Fibroblast of skin of scalp (primary cell): ENCODE measurements at places on chromosomes 7 and 10.

DNA sequence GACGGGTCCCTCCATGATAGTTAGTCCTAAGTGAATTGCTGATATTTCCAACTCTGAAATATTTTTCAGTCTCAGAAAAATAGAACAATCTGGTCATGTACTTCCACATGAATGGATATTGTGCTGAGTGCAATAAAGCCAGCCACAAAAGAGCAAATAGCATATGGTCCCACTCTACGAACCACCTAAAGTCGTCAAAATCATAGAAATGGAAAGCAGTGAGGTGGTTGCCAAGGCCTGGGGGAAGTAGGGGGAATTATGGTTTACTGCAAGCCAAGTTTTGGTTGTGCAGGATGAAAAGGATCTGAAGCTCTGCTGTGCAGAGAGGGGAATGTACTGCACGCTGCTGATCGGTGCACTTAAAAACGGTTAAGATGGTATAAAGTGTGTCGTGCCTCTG, 313.8 kb upstream of the ADARB2 start:
- no peak for DNase-seq

GRCh38 chr7:154929006-154929726, 73.8 kb downstream of the PAXIP1 start:
- peak; percentile 2 for DNase-seq

DNA sequence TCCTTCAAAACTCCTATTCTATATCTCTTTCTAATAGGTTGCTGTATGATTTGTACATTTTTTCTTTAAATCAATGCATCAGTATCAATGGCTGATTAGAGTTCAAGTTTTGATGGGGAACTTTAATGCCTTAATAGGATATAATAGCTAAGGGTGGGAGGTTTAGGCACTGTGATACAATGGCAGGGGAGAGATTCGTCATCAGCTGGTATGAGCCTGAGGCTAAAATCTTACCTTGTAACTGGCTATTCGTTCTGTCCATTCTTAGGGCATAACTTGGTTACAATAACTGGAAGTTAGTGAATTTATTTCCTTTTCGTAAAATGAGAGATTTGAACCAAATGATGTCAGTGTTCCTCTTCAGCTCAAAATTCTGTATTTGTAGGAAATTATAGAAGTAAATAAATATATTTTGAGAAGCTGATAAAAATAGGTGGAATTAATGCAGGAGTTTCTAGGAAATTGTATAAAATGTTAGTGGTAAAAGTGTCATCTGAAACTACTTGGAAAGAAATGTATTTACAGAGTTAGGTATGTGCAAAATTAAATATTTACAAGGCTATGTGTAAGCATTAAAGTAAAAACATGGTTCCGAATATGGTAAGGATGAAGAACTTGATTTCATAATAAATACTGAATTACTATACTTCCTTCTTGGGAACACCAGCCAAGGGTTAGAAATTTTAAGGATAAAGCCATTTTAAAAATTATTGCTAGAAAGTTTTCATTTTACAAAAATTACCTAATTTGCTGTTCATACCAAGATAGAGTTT, 27.5 kb upstream of the NAMPT start:
- no peak for DNase-seq

DNA sequence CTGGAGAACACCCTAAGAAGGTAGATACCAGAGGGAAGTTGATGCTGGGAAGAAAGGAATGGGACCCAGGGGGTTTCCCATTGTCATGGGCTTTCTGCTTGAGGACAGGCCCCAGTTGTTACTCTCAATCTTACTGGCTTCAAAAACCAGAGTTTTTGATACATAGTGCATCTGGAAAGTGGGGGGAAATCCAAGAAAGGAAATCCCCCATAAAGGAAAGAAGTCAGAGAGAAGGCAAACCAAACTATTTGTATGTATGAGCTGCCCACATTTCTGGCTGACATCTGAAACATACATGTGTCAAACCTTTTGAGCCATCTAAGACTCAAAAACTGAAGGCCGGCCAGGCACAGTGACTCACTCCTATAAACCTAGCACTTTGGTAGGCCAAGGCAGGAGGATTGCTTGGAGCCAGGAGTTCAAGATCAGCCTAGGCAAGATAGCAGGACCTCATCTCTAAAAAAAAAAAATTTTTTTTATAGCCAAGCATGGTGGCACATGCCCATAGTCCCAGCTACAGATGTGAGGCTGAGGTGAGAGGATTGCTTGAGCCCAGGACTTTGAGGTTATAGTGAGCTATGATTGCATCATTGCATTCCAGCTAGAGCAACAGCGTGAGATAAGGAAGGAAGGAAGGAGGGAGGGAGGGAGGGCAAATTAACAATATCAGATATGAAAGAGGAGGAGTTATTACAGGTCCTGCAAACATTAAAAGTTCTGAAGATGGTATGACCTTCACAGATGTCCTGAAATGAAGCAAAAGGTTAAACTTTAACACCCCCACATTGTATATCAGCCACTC, 6.7 kb upstream of the COA1 start:
- no peak for DNase-seq

- no peak for DNase-seq
Measured at GRCh38 chr10:21929070-21929469, 74.5 kb downstream of the DNAJC1 start.

DNA sequence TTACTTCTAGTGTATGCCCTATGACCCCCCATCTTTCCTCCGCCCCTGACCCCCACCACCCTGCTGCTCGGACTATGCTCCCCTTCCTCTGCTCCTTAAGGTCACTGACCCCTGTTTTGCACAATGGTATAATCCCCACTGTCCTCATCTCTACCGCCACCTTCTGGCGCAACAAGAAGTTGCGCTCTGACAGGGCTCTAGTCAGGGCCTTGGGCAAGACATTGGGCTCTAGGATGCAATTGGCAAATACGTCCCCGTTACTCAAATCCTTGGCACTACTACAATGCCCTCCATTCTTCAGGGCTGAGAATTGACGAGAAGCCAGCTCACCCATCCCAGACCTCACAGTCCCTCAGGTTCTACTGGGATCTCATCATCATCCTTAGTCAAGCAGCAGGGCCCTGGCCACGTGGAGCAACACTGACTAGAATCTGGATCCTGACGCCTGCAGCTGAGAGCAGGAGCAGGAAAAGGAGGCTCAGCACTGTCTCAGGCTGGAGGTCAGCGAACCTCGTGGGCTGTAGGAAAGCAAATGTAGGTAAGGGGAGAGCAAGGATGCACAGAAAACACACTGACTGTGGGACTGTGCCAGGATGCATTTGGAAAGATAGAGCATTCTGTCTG, 10.6 kb downstream of the LRIT2 start:
- no peak for DNase-seq

- DNase-seq: no peak
Measured at GRCh38 chr7:55310287-55311025, 54.7 kb upstream of the LANCL2 start.

GRCh38 chr7:106944035-106944665, 79.1 kb downstream of the PIK3CG start:
- no peak for DNase-seq

DNA sequence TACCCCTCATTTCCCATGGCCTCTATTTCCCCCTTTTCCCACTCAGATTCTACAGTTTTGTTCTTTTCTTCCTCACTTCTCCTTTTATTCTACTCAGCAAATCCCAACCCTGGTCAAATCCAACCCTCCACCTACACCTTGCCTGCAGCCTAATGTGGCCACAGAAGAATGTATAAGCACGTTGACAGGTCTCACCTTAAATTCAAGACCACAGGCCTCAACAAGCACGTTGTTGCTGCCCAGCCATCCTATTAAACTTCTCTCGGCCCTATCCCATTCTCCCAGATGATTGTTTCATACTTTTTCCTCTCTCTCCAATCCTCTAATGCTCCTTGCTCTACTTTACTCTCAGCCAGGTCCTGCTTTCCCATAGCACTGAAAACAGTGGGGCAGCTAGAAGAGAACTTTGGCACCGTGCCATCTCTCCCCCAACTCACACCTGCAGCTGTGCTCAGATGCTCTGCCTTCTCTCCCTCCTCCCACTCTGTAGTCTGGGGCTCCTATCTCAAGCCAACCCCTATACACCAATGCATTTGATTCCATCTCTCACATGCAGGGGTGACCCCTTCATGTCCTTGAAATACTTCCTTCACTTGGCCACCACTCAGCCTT, 6.8 kb upstream of the EIF3A start:
- DNase-seq: no peak

- DNase-seq: no peak
Measured at GRCh38 chr10:130038019-130038555, 72.5 kb downstream of the C10orf143 start.

DNA sequence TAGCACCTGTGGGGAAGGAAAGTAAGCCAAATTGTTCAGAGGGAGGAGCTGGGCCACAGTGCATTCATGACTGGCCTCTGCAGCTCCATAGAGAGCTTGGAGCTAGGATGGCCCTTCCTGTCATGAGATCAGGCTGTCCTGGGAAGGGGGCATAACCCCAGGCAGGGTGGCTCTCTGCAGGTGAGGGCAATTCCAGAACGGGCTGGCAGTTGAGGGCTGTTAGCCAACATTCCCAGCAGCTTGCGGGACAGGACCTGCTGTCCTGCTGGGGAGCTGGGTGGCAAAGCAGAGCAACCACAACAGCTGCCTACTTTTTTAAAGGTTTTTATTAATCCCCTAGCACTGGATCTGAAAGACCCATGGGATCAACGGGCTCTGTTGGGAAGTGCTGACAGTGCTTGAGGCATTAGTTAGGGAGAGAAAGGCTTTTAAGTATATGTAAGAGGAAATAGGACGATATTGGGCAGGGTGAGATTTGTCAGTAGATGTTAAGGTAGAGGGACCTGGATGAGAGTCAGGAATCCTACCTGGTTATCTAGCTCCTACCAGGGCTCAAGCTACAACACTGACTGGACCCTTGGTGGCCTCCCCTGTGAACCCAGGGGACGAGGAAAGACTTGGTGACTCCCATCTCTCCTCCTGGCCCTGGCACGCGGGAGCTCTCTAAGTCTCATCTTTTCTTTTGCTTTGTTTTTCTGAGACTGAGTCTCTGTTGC, 77.8 kb downstream of the NAMPT start:
- no peak for DNase-seq

DNA sequence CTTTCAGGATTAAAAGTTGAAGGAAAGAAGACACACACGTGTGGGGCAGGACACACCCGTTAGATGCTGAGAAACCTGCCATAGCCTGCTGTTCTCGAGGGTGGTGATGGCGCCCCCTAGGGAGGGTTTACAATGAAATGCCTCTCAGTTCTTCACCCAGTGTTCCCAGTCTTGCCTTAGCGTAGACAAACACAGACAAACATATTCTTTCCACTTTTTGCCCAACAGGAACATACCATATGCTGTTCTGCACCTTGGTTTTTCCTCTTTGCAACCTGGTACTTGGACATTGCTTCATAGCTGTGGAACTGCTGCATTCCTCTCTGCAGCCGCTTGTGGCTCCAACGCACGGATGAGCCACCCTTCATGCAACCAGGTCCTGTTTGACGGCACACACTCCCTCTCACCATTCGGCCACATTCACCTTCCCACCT, 23.3 kb upstream of the HSPA12A start:
- no peak for DNase-seq

DNA sequence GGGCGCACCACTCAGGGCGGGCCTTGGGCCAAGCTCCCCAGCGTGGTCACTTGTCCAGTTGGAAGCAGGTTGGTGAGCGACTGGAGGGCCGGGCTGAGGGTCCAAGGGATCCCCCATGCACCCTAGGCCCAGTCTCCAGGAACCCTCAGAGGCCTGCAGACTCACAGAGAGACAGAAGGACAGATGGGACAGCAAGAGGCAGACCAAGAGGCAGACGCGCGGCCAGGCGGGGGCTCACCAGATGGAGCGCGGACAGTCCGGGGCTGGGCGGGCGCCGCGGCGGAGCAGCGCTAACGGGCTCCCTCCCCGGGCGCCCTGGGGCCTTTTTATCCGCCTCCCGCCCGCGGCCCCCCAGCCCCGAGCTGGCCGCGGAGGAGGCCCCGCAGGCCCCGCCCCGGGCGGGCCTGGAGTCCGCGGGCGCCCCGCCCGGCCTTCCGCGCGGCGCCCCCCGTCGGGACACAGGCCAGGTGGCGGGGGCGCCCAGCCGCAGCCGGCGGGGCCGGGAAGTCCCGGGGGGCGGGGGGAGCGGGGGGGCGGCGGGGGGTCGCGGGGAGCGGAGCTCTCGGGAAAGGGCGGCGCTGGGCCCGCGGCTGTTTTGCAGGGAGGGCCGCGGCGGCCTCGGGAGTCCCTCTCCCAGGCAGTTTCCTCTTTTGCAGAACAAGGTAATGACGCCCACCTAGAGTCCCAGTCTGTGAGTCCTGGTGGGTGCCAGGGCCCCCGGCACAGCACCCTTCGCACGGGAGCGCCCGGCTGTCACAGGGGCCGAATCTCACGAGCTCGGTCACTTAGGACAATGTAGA, at the start of gene LOXL4:
Gene LOXL4 (minus strand): TSS at position 301 of the 800 bp plus-strand sequence. CDS start 5,175 bp downstream, outside the sequence.
- peak; percentile 51 for DNase-seq

- DNase-seq: no peak
Measured at GRCh38 chr7:128815289-128815942, 14.8 kb upstream of the FLNC start.

- DNase-seq: peak; percentile 64
Measured at GRCh38 chr7:103626776-103627175, 180.8 kb upstream of the SLC26A5 start.

GRCh38 chr7:34655384-34655783, 2.6 kb upstream of the NPSR1 start:
- DNase-seq: no peak

- peak; percentile 6 for DNase-seq
Measured at GRCh38 chr7:12570534-12571461, at the start of gene SCIN. SCIN (plus strand) TSS chr7:12570720; CDS start chr7:12570787, 67 bp downstream.

DNA sequence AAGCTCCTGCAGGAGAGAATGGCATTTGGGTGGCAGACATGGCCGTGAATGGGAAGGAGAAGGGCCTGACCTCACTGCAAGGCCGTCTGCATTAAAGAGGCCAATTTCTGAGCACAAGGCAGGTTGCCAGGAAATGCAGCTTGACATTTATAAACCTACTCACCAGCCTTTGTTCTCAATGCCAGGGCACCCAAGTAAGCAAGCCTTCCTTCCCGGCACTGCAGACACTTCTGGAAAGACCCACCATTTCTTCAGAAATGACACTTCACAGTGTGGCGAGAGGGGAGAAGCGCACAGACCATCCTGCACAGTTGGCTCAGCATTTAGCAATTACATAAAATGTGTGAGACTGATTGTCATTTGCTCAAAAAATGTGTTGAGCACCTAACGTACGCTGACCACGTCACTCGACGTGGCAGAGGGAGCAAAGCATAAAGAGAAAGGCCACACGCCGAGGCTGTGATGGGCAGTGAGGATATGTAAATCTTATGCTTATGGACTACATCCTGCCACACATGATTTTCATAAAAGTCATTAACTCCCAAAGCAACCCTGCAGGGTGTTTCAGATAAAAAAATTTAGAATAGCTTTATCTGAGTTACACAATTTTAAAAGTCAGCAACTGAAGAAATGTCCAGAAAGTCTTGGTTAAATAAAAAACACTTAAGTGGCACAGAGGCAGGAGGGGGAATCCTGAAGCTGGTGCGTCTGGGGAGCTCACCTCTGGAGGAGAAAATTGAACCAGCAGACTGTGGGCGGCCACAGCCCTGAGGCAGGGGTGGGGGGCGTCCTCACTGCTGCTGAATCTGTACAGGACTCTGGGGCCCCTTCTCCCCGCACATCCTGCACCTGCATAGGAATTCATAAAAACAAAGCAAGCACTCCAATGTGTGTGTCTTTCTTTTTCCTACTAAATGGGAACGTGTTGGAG, 543.8 kb downstream of the PTPRN2 start:
- no peak for DNase-seq
